ENCODE measurements at places on chromosomes 7 and 10. TPM values are rescaled to one million over a fixed set of nuclear protein-coding genes. Genes with fewer than 3 reads are reported as not detected.

DNA sequence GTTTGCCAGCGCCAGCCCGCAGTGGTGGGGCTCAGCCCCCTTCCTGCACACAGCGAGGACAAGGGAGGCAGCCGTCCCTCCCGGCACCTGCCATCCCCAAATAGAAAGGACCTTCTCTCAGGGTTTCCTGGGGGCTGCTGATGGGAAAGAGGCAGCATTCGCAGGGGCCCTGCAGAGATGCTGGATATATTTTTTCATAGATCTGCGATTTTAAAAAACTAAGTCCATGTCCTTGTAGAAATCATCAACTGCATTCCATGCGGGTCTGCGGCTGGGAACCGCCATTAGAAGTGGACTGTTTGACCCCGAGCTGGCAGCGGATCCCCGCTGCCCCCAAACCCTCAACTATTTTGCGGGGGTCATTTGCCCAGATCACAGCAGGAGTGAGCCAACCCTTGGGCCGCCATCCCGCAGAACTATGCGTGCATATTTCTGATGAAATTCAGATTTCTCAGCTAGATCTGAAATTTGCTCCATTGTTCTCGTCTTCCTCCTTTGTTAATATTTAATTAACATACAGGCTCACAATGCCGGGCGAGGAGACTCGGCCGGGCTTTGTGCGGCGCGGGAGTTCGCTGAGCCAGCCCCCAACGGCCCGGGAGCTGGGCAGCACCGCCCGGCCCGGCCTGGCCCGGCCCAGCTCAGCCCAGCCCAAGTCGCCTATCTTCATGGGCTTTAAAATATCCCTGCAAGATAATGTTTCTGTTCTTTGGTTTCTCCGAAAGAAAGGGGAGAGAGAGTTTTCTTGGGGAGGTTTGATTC lies 2.0 kb downstream of the EN2 start:
- DNase-seq = no peak

- no peak for DNase-seq
Measured at GRCh38 chr10:110513949-110514348, 16.2 kb downstream of the DUSP5 start.

The CCZ1 gene
- 64.4 TPM for total RNA-seq

The ADRB1 gene
- total RNA-seq = 71.2 TPM

All from heart left ventricle (tissue), 16 donors.